ENCODE measurements at places on chromosomes 1 and 21.

GRCh38 chr21:33135925-33136324 lies 66.0 kb downstream of the OLIG1 start:
- DNase-seq, result no peak

DNA sequence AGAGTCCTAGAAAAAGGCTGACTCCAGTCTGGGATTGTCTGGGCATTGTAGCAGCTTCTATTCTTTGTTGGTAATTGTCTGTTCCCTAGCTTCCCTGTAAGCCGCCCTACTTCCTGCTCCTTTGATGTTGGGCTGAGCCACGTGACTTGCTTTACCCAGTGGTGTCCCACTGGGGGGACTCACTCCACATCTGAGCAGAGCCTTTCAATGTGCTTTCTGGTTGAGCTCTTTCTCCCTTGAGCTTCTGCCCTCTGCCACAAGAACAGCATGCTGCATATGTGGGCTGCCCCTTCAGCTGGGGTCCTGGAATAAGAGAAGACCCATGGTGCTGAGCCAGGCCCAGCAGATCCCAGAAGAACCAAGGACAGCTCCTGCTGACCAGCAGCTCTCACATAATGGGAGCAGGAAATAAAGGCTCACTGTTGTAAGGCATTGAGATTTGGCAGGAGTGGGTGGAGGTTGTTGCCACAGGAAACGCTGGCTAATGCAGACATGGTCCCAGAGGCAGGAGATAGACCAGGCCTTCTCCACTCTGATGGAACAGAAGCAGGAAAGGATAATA lies 276.3 kb upstream of the GJB5 start:
- DNase-seq, result no peak

- DNase-seq, result no peak
Observed at GRCh38 chr1:120133228-120133927, 42.9 kb downstream of the SEC22B start.

- DNase-seq, result no peak
Observed at GRCh38 chr1:31583082-31583994, 7.0 kb downstream of the TINAGL1 start.

DNA sequence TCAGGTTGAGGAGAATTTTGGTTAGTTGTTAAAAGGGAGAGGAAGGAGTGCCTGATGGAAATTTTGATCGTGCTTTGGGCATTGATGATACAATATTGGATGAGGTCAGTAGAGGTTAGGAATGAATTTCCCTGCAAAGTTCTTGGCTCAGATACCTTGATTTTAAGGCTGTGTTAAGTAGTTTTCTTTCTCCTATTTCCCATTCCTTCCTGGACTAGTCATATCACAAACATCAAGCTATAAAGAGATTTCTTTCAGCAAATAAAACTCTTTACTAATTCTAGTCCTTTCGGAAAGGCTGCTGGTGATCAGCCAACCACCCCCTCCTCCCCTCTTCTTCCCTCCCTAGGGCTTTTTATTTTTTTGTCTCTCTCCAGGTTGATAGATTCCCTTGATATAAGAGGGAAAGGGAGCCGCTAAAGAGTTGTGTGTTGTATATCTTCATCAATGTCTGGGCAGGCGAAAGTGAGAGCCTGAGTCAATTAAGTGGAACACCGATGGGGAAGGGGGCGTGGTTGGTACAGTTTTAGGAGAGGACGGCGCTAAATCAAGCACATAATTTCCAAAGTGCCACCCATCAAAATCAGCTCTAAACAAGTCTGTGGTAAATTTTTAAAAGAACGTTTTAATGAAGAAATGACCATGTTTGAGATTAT lies 100.1 kb upstream of the PLXNA2 start:
- DNase-seq, result no peak

GRCh38 chr1:69914976-69915765 lies 290.2 kb downstream of the LRRC40 start:
- DNase-seq, result no peak

DNA sequence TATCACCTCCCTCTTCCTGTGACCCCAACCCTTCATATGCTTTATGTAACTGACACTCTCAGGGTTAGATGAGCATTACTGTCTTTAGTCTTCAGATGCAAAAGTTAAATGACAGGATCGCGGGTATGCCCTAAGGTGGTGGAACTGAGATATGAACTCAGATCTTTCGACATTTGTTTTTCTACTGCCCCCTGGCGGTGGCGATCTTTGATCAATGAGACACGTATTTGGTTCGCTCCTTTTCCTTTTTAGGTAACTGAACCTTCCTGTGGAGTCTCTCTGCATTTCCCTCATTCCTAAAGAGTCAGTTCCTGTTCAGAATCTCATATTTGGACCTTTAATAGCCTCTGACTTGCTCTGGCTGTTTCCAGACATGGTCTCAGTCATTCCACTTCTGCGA lies 47.8 kb upstream of the ZP4 start:
- no peak for DNase-seq

DNA sequence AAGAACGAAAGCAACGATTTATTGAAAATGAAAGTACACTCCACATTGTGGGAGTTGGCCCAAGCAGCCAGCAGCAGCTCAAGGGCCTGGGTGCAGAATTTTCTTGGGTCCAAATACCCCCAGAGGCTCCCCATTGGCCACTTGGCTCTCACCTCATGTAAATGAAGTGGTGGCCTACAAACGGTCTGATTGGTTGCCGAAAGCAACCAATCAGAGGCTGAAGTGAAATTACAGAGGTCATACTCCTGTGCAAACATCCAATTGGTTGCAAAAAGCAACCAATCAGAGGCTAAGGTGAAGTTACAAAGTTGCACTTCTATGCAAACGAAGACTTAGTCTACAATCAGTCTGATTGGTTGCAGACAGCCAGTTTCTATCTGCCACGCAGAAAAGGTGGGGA lies 31.9 kb downstream of the FAM163A start:
- no peak for DNase-seq

DNA sequence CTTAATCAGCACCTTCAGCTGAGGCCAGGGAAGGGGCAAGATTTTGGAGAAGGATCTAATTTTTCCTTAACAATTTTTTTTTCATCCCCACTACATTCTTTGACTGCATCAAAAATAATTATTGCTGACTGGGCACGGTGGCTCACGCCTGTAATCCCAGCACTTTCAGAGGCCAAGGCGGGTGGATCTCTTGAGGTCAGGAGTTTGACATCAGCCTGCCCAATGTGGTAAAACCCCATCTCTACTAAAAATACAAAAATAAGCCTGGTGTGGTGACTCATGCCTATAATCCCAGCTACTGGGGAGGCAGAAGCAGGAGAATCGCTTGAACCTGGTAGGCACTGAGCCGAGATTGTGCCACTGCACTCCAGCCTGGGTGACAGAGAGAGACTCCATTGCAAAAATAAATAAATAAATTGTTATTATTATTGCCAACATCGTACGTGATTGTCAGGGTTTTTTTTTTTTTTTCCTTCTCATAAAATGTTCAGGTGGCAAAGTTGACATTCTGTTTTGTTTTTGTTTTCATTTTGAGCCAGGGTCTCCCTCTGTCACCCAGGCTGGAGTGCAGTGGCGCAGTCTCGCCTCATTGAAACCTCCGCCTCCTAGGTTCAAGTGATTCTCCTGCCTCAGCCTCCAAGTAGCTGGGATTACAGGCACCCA lies 37.3 kb upstream of the MORC3 start:
- DNase-seq, result no peak

- DNase-seq, result no peak
Observed at GRCh38 chr1:206792939-206793607, 20.8 kb upstream of the IL10 start.

DNA sequence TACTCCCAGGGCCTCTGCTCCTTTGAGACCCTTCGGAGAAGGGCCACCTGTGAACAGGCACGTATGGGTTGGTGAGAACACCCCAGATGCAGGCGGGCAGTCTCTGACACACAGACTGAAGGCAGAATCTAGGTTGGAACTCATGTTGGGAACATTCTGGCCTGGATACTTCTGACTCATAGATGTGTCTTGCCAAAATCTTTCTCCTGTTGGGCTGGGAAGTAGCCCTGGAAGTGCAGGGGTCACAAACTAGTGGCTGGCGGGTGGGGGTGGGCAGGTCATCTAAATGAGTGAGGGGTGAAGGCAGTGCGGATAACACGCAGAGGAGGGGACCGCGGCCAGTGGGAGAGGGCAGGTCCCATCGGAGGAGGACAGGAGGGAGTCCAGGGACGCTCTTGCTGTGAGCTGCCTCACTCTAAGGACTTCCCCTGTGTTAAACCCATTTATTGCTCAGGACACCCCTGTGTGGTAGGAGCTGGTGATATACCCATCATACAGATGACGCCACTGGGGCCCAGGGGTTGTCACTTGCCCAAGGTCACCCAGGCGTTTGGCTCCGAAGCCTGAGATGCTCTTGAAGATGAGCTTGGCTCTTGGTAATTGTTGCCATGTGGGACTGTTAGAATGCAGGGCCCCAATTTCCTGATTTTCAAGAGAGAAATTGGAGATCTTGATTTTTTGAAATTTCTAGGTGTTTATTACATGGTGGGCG lies 181.0 kb downstream of the PTPRU start:
- no peak for DNase-seq

DNA sequence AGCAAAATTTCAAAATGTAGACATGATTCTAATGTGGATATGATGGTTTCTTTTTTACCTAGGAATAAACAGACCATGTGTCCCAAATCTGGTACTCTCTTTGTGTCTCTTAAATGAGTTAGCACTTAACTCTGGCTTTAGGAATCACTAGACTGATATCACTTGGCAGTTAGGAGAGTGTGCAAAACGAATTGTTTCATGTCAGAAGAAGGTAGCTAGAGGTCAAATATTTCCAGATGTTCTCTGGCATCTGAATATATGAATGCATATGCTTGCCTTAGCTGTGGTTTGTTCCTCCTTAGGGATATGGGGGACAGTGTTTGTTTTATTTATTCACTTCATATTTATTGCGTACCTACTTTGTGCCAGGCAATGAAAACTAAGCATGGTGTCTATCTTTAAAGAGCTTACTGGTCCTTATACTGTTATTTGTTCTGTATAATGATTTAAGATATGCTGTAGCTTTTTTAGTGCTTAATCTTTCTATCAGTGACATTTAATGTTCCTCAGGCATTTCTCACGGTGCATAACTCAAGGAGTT lies 65.2 kb downstream of the LRRC8C start:
- DNase-seq, result no peak

GRCh38 chr1:234545517-234546386 lies 64.2 kb downstream of the IRF2BP2 start:
- DNase-seq, result no peak

DNA sequence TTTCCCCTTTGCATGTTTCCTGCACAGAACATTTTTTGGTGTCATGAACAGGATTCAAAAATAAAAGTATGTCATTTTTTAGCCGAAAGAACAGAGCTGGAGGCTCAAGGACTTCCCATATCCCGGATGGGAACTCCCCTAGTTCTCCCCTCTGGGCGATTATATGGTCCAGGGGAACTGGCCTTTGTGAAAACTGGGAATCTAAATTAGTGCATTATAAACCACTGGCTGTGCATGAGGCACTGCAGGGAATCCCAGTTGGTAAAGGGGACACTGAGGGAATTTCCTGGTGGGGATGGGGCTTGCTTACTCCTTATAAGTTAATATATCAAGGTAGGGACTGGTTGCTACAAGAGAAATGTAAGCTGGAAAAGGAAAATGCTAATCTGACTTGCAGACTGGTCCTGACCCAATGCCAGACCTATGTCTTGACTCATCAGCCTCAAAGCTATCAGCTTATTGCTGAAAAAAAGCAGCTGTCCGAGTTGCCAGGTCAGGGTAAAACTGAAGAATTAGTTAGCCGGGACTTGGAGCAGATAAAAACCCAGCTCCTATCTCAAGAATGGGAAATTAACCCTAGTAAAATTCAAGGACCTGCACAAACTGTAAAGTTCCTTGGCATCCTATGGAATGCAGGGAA lies 122.6 kb downstream of the FCRL5 start:
- no peak for DNase-seq

DNA sequence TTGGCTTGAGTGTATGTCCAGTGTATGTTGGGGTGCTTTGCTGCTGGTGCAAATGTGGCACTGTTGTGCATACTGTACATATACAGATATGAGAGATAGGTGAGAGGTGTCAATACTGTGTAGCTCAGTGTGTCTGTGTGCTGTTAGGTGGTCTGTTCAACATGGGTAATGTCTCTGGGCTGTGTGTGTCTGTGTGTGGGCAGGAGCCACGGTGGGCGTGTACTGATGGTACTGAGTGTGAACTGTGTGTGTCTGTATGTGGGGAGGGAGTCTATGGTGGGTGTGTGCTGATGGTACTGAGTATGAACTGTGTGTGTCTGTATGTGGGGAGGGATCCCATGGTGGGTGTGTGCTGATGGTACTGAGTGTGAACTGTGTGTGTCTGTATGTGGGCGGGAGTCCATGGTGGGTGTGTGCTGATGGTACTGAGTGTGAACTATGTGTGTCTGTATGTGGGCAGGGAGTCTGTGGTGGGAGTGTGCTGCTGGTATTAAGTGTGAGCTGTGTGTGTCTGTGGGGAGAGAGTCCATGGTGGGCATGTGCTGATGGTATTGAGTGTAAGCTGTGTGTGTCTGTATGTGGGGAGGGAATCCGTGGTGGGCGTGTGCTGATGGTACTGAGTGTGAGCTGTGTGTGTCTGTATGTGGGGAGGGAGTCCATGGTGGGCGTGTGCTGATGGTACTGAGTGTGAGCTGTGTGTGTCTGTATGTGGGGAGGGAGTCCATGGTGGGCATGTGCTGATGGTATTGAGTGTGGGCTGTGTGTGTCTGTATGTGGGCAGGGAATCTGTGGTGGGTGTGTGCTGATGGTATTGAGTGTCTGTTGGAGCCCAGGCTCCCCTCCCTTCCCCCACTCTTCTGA lies 32.2 kb upstream of the FOXO6 start:
- no peak for DNase-seq

- DNase-seq, result no peak
Observed at GRCh38 chr1:84434801-84435549, 36.7 kb downstream of the DNASE2B start.

- peak; percentile 65 for DNase-seq
Observed at GRCh38 chr1:198157241-198157846, 546 bp downstream of the NEK7 start.

DNA sequence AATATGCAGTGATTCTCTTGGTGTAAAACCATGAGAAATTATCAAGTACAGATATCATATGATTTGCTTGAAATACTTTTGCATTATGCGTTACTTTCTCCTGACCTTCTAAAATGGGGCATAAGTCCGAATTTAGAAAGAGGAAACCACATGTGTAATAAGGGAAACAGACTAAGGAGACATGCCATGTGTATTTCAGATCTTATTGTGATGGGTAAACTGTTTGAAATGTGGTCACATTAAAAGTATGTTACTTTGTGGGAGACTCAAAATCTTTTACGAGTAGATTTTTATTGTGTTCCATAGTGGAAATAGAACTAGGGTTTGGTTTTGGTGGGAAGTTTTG lies 173.0 kb downstream of the NFIA start:
- no peak for DNase-seq

Data from stimulated activated CD8-positive, alpha-beta memory T cell treated with anti-CD3 and anti-CD28 coated beads, Interleukin-2, amount 100 ng/mL, for 1 hour (primary cell).